ENCODE measurements at places on chromosomes 7 and 10.

- peak; percentile 52 for DNase-seq
These were observed 18.6 kb upstream of the VDAC2 start for GRCh38 chr10:75191821-75192568.

- DNase-seq = no peak
These were observed 71.2 kb upstream of the IL6 start for GRCh38 chr7:22655781-22656180.

GRCh38 chr7:104643587-104644217 lies 315.3 kb downstream of the LHFPL3 start:
- DNase-seq = no peak

- no peak for DNase-seq
These were observed 715.2 kb upstream of the GRM3 start for GRCh38 chr7:85928500-85928899.

DNA sequence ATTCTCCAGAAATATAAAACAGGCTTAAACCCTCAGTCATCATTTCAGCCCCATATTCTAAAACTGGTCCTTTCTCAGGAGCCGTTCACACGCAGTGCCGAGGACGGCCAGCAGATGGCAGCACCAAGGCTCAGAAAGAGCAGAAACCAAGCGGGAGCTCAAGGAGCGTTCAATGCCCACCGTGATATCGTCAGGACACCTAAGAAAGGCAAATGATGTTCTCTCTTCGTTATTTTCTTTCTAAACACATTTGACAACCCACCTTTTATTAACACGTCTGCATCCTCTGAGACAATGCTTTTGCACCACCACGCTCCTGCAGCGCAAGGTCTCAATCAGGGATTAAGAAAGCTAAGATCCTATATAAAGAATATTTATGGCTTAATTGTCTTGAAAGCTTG lies 45.7 kb upstream of the RBM33 start:
- DNase-seq = peak; percentile 76

GRCh38 chr10:71150796-71151195 lies 61.6 kb upstream of the UNC5B start:
- DNase-seq = no peak

- DNase-seq = no peak
These were observed 882 bp downstream of the DLX6 start for GRCh38 chr7:97006055-97006815.

- DNase-seq = no peak
These were observed 60.4 kb downstream of the C10orf105 start for GRCh38 chr10:71659111-71659634.

GRCh38 chr10:31751051-31751737 lies 177.4 kb downstream of the ARHGAP12 start:
- DNase-seq = no peak

- DNase-seq = no peak
These were observed 41.3 kb downstream of the CCDC6 start for GRCh38 chr10:59865101-59865500.

DNA sequence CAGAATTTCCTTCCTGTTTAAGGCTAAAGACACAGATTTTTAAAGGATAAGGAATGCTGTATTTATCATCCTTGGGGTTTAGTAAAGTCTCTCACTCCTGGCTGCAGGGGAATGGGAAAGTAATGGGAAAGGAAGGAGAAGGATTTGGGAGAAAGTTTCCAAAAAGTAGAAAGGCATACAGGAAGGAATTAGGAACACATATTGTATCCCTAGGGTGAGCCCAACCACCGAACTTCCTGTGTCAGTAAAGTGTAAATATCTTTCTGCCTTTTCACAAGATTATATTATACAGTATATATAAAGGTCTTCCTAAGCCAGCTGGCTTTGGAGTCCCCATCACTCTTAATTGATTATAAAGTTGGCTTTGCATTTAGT lies 12.0 kb upstream of the UBE2D1 start:
- no peak for DNase-seq

- no peak for DNase-seq
These were observed 30.8 kb upstream of the AGR3 start for GRCh38 chr7:16912540-16912939.

- peak; percentile 26 for DNase-seq
These were observed 817 bp downstream of the SRI start for GRCh38 chr7:88218836-88219605.

- peak; percentile 62 for DNase-seq
These were observed 97.0 kb upstream of the PPIF start for GRCh38 chr10:79250259-79250658.

DNA sequence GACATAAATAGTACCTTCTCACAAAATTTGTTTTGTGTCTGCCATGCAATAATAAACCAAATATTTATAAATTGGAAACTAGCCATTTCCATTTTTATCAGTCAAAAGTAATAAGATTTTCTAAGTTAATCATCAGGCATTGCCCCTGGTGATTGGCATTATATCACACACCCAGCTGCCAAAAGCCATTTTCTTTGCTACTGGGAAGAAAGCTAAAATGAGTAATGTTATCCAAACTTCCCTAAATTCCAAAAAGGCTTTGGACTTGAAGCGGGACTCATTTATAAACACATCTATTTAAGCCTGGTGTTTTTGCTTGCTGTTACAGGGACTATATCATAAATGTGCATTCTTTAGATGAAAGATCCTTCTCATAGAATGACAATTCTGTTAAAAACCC lies 86.0 kb downstream of the AKR1D1 start:
- no peak for DNase-seq
